ENCODE measurements at places on chromosomes 7 and 10.

DNA sequence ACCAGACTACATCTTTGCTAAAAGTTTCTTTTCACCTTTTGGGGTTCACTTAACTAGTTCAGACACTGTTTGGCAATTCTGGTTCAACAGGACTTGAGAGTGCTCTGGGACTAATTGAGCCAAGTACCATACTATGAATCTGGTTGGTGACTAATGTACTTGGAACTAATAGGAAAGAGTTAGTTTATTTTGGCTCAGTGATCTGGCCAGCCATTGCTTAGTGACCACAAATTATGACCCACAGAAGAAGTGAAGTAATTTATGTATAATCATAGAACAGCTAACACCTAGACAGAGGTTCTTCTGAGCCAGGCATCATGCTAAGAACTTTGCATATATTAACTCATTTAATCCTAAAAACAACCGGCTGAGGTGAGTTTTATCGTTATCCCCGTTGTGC is 126.5 kb upstream of the JCAD start:
- no peak for DNase-seq

DNA sequence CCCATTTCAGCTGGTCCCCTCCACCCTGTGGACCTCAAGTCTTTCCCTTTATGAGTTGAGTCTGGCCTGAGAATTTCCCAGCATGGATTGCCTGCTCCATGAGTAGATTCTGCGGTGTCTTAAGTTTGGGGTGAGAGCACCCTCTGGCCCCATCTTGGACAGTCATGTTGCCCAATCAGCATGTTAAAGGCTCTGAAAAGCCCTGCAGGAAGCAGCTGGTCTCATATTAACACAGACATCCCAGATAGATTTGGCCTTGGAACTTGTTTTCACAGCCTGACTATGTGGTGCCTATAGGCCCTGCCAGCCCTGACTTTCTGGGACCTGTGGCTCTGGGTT is 15.5 kb upstream of the SLC29A3 start:
- DNase-seq, result no peak

GRCh38 chr7:6709808-6710207 is 3.1 kb upstream of the ZNF12 start:
- DNase-seq, result no peak

DNA sequence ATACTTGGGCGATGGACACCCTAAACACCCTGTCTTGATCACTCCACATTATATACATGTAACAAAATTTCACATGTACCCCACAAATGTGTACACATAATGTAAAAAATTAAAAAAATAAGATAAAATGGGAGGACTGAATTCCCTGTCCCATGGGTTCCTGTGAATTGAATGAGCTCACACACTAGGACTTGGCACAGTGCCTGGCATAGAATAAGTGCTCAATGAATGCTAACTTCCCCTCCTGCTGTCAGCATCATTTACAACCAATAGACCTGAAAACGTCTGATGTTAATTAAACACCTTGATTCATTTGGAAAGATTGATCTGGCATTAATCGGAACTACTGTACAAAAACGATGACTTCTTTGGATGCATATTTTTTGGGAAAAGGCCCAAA is 117.3 kb upstream of the ZNF438 start:
- DNase-seq, result no peak

- no peak for DNase-seq
Measured at GRCh38 chr10:63320683-63321082, 145.1 kb downstream of the JMJD1C start.

- DNase-seq, result no peak
Measured at GRCh38 chr7:98078197-98078870, 28.3 kb upstream of the LMTK2 start.

GRCh38 chr10:100053686-100054460 is 27.8 kb downstream of the CPN1 start:
- no peak for DNase-seq

DNA sequence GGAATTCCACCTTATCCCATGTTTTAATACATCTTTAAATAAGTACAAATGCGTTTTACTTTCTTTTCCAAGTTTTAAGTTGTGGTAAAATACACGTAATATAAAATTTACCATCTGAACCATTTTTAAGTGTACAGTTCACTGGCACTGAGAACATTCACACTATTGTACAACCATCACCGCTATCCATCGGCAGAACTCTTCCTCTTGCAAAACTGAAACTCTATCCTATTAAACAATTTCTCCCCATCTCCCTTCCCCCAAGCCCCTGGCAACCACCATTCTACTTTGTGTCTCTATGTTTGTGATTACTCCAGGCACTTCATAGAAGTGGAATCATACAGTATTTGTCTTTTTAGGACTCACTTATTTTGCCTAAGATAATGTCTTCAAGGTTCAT is 33.8 kb downstream of the HIP1 start:
- no peak for DNase-seq

GRCh38 chr10:44459671-44460070 is 74.8 kb upstream of the CXCL12 start:
- DNase-seq, result no peak

DNA sequence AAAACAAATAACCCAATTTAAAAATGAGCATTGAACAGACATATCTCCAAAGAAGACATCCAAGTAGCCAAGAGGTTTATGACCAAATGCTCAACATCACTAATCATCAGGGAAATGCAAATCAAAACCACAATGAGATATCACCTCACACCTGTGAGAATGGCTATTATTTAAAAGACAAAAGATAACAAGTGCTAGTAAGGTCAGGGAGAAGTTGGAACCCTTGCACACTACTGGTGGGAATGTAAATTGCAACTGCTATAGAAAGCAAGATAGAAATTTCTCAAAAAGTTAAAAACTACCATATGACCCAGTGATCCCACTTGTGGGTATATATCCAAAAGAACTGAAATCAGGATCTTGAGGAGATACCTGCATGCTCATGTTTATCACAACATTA is 49.5 kb downstream of the SGMS1 start:
- DNase-seq, result no peak

GRCh38 chr7:46387646-46388045 is 466.6 kb upstream of the IGFBP3 start:
- no peak for DNase-seq

- DNase-seq, result peak; percentile 35
Measured at GRCh38 chr10:103584216-103585010, 90.9 kb downstream of the NEURL1 start.

DNA sequence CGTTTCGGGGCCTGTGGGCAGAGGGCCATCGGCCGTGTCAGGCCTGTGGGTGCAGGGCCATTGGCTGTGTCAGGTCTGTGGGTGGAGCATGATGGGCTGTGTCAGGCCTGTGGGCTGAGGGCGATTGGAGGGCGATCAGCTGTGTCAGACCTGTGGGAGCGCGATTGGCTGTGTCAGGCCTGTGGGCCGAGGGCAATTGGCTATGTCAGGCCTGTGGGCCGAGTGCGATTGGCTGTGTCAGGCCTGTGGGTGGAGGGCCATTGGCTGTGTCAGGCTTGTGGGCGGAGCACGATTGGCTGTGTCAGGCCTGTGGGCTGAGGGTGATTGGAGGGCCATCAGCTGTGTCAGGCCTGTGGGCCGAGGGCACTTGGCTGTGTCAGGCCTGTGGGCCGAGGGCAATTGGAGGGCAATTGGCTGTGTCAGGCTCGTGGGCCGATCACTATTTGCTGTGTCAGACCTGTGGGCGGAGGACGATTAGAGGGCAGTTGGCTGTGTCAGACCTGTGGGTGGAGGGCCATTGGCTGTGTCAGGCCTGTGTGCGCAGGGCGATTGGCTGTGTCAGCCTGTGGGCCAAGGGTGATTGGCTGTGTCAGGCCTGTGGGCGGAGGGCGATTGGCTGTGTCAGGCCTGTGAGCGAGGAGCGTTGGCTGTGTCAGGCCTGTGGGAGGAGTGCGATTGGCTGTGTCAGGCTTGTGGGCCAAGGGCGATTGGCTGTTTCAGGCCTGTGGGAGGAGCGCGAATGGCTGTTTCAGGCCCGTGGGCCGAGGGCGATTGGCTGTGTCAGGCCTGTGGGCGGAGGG is 54.1 kb downstream of the DYNC2I1 start:
- DNase-seq, result no peak

DNA sequence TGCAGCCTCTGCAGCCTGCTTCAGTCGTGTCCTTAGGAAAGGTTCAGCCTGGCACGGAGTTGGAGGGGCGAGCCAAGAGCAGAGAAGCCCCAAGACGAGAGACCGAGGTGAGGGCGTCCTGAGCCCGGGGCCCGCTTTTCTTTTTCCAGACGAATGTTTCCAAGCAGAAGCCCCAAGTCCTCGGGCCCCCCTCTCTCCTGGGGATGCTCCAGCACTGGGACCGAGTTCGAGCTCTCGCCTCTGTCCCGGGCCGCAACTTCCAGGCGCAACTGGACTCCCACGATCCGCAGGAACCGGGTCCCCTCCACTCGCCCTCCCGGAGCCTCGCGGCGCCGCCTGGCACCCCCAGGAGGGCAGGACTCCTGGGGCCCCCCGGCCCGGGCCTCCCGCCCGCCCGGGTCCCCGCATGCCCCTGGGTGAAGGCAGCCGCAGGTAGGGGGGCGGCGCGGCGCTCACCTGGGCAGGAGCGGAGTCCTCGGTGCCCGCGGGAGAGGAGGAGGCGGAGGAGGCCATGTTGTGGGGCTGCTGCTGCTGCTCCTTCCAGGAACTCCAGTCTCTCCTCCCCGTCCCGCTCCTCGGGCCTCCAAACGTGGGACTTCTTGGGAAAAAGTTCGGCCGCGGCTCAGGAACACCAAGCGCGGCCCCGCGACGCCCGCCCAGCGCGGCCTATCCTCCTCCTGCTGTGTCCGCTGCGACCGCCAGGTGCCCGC is 45.3 kb upstream of the CDK1 start:
- peak; percentile 56 for DNase-seq

- no peak for DNase-seq
Measured at GRCh38 chr7:130896051-130896881, 162.3 kb upstream of the KLF14 start.

DNA sequence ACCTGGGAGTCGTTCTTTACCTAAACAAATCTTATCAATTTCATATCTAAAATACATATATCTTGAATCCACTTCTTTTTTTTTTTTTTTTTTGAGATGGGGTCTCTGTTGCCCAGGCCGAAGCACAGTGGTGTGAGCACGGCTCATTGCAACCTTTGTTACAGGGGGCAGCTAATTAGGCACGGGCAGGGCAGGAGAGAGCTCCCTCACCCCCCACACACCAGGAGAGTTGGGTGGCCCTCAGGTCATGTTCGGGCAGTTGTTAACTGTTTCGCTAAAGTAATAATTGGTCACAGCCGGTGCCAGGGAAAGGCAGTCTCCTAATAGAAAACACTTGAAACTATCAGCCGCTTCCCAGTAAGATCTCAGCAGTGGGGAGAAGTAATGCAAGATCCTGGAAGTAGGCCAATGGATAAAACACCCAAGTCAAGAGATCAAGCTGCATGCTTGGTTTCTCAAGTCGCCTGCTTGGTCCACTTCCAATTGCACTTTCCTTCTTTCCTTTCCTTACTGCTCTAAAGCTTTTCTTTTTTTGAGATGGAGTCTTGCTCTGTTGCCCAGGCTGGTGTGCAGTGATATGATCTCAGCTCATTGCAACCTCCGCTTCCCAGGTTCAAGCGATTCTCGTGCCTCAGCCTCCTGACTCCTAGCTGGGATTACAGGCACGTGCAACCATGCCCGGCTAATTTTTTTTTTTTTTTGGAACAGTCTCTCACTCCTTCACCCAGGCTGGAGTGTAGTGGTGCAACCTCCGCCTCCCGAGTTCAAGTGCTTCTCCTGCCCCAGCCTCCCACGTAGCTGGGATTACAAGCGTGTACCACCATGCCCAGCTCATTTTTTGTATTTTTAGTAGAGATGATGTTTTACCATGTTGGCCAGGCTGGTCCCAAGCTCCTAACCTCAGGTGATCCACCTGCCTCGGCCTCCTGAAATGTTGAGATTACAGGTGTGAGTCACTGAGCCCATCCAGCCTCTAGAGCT is 21.3 kb upstream of the EFCAB10 start:
- DNase-seq, result no peak

DNA sequence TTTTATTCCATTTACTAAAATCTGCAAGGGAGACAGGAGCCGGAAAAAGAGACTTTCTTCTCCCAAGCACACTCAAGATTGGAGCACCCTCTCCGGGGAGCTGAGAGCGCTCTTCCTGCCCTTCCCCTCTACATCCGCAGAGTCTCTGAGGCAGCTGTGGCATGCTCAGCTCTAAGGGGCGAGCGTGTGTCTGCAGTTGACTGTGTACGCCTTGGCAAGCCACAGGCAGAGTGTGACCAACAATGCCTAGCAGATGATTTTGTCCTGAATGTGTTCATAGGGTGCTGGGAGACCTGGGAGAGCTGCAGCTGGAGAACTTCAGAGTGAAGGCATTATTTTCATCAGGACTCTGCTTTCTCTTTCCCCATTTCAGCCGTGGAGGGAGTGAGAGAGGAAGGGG is 20.7 kb downstream of the MTURN start:
- no peak for DNase-seq

- no peak for DNase-seq
Measured at GRCh38 chr10:4018054-4018511, 233.1 kb upstream of the KLF6 start.

GRCh38 chr7:22445140-22445743 is 54.7 kb downstream of the STEAP1B start:
- DNase-seq, result peak; percentile 42
